ENCODE measurements at places on chromosomes 3 and 15. TPM values are rescaled to one million over a fixed set of nuclear protein-coding genes. Genes with fewer than 3 reads are reported as not detected.

The FILIP1L gene
- total RNA-seq = 71.4 TPM

DNA sequence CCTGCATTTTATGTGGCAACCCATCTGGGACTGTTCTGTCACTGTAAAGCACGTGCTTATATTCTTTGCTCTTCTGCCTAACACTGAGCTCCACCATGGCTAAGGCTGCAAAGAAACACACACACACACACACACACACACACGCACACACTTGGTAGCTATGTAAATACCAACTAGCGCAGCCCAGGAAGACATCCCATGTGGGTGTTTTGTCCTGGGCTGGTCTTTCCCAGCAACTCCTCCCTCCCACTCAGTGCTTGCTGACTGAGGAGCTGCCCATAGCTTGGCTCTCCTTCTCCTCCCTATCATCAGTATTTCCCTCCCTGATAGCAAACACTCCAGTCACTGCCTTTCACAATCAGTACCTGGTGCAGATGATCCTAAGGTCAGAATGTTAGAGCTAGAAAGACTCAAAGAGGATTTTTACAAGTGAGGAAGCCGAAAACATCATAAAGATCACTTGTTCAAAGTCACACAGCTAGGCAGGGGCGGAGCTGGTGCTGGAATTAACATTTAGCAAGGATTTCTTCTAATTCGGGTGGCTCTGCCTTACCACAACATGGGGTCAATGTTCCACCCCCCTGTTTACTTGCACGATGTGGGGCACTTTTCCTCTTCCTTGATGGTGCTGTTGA is 377.1 kb upstream of the TBL1XR1 start:
- H3K36me3 ChIP-seq = no peaks in the 10 kb centered on the region
- peaks cover 8% of the 10 kb centered on the region for H3K4me1 ChIP-seq
- no peak overlapping the region for H3K27ac ChIP-seq
- H3K27me3 ChIP-seq = no peaks in the 10 kb centered on the region

- H3K4me1 ChIP-seq = peaks cover 24% of the 10 kb centered on the region
- no peaks in the 10 kb centered on the region for H3K27me3 ChIP-seq
- DNase-seq = no peak
- H3K36me3 ChIP-seq = peaks cover 11% of the 10 kb centered on the region
Measured at GRCh38 chr3:52531860-52532516, 1.7 kb downstream of the NT5DC2 start.

DNA sequence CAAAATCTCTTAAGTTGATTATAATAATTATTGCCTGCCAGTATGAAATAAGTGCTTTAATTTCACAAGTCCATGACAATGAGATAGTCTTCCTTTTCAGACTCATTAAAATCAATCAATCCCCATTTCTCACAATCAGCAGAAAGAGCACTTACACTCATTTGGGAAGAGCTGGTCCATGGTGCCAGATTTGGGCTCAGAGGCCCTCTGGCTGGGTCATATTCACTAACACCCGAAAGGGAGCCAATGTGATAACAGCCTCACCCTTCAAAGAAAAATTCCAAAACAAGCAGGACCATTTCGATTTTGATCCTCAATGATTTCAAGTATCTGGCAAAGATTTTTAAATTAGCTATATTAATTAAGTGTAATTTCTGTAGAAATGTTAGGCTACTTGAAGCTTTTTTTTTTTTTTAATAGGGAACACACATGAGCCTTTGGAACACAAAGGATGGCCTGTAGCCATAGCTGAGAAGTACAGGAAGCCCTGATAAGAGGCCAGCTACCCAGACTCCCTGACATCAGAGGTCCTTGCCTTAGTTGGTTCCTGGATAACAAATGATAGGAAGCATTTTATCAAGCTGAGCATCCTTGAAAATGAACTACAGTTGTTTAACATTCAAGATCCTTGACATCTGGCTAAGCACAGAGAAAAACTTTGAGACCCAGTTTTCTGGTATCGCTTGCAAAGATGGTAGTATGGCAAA is 17.1 kb downstream of the MCF2L2 start:
- H3K36me3 ChIP-seq = no peaks in the 10 kb centered on the region
- H3K27me3 ChIP-seq = no peaks in the 10 kb centered on the region
- no peaks in the 10 kb centered on the region for H3K4me1 ChIP-seq
- no peak for DNase-seq

GRCh38 chr3:28542351-28542750 is 193.7 kb upstream of the AZI2 start:
- no peaks in the 10 kb centered on the region for H3K36me3 ChIP-seq
- H3K4me1 ChIP-seq = no peaks in the 10 kb centered on the region
- no peaks in the 10 kb centered on the region for H3K27me3 ChIP-seq
- H3K27ac ChIP-seq = no peak overlapping the region
- DNase-seq = no peak

DNA sequence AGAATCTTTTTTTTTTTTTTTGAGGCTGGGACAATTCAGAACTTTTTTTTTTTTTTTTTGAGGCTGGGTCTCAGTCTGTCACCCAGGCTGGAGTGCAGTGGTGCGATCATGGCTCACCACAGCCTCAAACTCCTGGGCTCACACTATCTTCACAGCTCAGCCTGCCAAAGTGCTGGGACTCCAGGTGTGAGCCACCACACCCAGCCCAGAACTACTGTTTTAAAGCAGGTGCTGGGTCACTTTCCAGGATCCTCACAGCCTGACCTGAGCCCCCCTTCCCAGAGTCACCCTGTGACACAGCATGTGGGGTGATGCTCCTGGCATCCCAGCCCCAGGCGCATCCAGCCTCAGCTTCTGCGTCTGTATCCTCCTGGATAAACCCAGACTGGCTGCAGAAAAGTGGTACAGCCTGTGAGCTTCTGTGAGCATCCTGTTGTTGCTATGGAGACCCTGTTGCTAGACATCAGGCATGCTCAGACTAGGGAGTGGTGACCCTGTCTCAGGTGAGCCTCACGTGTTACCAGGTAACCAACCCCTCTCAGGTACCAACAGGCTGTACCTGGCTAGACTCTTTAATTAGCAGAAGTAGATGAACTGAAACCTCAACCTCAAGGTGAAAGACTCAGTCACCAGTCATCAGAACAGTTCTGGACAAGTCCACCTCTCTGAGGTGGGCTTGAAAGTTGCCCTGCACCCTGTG is 15.0 kb downstream of the KLF13 start:
- H3K4me1 ChIP-seq = peaks cover 21% of the 10 kb centered on the region
- no peaks in the 10 kb centered on the region for H3K27me3 ChIP-seq
- no peaks in the 10 kb centered on the region for H3K36me3 ChIP-seq
- no peak overlapping the region for H3K27ac ChIP-seq
- H3K4me3 ChIP-seq = no peak overlapping the region
- no peak for DNase-seq

Measured in fibroblast of lung (primary cell).